ENCODE measurements at places on chromosomes 1 and 21.
A peak's percentile ranks its signal among the peaks of the same experiment; 100 is the strongest.

DNA sequence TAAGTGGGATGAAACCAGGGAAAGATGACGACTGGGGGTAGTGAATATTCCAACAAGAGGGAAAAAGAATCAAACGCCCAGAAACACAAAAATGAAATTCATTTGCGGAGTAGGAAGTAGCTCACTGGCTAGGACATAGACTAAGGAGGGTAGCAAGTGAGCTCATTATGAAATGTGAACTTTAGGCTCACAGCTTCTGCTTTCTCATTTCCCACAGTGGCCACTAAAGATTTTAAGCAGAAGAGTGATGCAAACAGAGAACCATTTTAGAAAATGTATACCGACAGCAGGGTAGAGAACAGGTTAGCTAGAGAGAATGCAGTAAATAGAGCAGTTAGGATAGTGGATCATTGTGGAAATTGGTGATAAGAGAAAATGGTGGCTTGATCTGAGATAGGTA, 3.5 kb downstream of the CD48 start:
- no peak overlapping the region for H3K27ac ChIP-seq
- H3K36me3 ChIP-seq, result peaks cover 33% of the 10 kb centered on the region
- H3K27me3 ChIP-seq, result no peaks in the 10 kb centered on the region
- no peak overlapping the region for H3K4me3 ChIP-seq
- DNase-seq, result no peak

GRCh38 chr1:100565533-100565932, 27.6 kb downstream of the GPR88 start:
- H3K27me3 ChIP-seq, result peaks cover 32% of the 10 kb centered on the region
- H3K36me3 ChIP-seq, result no peaks in the 10 kb centered on the region
- DNase-seq, result no peak
- no peaks in the 10 kb centered on the region for H3K4me1 ChIP-seq
- no peak overlapping the region for H3K27ac ChIP-seq

DNA sequence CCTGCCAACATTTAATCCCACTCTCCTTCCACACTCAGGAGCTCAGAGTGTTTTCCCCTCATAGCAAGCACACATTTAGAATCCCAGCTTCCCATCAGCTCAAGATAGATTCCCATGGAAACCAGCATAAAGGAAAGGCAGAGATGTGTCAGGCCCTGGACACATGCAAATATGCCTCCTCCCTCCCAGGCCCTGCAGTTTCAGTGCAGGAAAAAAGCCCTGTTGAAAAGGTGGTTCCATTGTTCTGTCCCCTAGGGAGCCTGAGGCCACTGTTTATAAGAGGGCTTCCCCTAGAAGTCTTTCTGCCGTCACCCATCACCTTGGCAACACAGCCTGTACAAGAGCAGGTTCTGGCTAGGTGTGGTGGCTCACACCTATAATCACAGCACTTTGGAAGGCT, 3.6 kb downstream of the CACNA1S start:
- no peak overlapping the region for H3K27ac ChIP-seq

- no peaks in the 10 kb centered on the region for H3K36me3 ChIP-seq
- no peak overlapping the region for H3K4me3 ChIP-seq
- DNase-seq, result no peak
- peaks cover 50% of the 10 kb centered on the region for H3K27me3 ChIP-seq
- H3K27ac ChIP-seq, result no peak overlapping the region
Observed at GRCh38 chr1:9438431-9439073, 100.7 kb upstream of the SLC25A33 start.

GRCh38 chr1:66335859-66336640, 197.9 kb upstream of the SGIP1 start:
- peaks cover 67% of the 10 kb centered on the region for H3K36me3 ChIP-seq
- H3K27me3 ChIP-seq, result no peaks in the 10 kb centered on the region
- H3K4me3 ChIP-seq, result peak overlapping the region; percentile 85
- H3K4me1 ChIP-seq, result peaks cover 44% of the 10 kb centered on the region

DNA sequence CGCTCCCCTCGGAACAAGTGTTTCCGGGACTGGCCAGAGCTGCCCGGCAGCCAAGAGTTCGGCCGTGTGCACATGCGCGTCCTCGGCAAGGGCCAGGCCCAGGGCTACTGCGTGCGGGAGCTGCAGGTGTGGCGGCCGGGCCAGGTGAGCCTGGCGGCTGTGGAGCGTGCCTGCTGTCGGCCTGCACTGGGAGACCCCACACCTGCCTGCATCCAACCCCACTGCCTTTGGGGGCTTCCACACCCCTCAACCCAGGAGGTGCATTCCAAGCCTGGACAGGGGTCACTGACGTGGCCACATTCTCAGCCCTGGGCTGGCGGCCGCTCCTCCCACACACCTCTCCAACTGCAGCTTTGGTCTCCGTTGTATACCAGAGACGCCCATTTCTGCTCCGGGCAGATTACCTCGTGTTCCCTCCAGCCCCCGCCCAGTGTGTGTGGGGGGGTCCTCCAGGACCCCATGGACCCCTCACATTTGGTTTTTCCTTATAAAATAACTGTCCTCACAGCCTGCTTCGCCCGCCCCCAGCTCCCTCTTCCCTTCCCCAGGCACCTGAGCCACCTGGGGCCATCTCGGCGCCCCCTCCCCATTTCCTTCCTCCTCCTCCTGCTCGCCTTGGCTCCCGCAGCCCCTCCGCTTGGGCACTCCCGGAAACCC, 6.1 kb downstream of the RNF223 start:
- H3K4me3 ChIP-seq, result peak overlapping the region; percentile 73
- DNase-seq, result no peak
- H3K4me1 ChIP-seq, result peaks cover 22% of the 10 kb centered on the region
- no peaks in the 10 kb centered on the region for H3K36me3 ChIP-seq
- H3K27me3 ChIP-seq, result peaks cover 3% of the 10 kb centered on the region
- peak overlapping the region; percentile 32 for H3K27ac ChIP-seq

GRCh38 chr1:18473195-18473815, 7.4 kb upstream of the KLHDC7A start:
- no peak overlapping the region for H3K4me3 ChIP-seq
- H3K27me3 ChIP-seq, result no peaks in the 10 kb centered on the region
- DNase-seq, result no peak
- no peak overlapping the region for H3K27ac ChIP-seq
- no peaks in the 10 kb centered on the region for H3K36me3 ChIP-seq

DNA sequence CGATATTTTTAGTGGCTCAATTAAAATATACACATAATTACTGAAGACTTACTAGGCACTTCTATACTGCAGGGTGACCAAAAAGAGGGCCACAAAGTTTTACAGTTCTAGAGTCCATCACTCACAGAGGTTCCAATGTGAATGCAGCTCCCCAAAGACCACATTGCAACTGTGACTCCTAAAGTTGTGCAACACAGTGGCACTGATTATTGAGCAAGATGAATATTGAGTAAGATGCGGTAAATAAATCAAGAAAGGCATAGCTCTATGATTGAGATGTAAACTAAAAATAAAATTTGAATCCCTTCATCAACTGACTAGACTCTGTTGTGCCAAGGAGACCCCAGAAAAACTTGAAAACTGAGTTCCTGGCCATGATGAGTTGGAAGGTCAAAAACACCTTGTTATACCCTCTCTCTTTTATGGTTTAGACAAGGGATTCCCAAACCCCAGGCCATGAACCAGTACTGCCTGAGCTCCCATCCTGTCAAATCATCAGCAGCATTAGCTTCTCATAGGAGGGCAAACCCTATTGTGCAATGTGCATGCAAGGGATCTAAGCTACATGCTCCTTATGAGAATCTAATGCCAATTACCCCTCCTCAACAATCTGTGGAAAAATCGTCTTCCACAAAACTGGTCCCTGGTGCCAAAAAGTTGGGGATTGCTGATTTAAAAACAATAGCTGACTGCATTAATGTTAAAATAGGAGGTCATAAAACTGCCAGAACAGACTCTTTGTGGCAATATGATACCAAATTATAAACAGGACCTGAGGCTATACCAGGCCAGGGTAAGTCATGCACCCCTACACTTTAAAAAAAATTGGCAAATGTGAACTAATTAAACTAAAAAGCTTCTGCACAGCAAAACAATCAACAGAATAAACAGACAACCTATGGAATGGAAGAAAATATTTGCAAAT, 94.3 kb downstream of the ADGRL4 start:
- H3K36me3 ChIP-seq, result no peaks in the 10 kb centered on the region
- no peaks in the 10 kb centered on the region for H3K27me3 ChIP-seq
- no peak for DNase-seq
- H3K27ac ChIP-seq, result no peak overlapping the region

- no peaks in the 10 kb centered on the region for H3K36me3 ChIP-seq
- DNase-seq, result no peak
- H3K4me1 ChIP-seq, result no peaks in the 10 kb centered on the region
- H3K27me3 ChIP-seq, result peaks cover 3% of the 10 kb centered on the region
- no peak overlapping the region for H3K4me3 ChIP-seq
Observed at GRCh38 chr1:213380865-213381264, 329.8 kb downstream of the RPS6KC1 start.

- no peak overlapping the region for H3K4me3 ChIP-seq
- H3K27ac ChIP-seq, result no peak overlapping the region
- H3K4me1 ChIP-seq, result no peaks in the 10 kb centered on the region
- DNase-seq, result no peak
Observed at GRCh38 chr21:38310646-38311485, 54.1 kb downstream of the KCNJ15 start.

DNA sequence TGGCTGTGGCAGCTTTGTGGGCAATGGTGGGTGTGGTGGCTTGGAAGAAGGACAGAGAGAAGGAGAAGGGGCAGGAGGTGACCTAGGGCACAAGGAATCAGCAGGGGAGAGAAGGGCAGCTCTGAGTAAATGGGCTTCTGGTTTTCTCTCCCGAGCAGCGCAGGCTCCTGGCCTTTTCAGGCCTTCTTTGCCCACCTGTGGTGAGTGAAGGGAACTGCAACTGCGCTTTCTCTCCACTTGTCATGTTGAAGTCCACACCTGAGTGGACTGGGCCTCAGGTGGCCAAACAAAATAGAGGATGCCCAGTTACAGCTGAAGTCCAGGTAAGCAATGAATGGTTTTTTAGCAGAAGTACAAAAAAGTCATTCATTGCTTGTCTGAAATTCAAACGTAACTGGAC, 29.4 kb upstream of the KCNA10 start:
- peaks cover 29% of the 10 kb centered on the region for H3K27me3 ChIP-seq
- no peak for DNase-seq
- H3K4me1 ChIP-seq, result no peaks in the 10 kb centered on the region
- H3K27ac ChIP-seq, result no peak overlapping the region
- no peak overlapping the region for H3K4me3 ChIP-seq

DNA sequence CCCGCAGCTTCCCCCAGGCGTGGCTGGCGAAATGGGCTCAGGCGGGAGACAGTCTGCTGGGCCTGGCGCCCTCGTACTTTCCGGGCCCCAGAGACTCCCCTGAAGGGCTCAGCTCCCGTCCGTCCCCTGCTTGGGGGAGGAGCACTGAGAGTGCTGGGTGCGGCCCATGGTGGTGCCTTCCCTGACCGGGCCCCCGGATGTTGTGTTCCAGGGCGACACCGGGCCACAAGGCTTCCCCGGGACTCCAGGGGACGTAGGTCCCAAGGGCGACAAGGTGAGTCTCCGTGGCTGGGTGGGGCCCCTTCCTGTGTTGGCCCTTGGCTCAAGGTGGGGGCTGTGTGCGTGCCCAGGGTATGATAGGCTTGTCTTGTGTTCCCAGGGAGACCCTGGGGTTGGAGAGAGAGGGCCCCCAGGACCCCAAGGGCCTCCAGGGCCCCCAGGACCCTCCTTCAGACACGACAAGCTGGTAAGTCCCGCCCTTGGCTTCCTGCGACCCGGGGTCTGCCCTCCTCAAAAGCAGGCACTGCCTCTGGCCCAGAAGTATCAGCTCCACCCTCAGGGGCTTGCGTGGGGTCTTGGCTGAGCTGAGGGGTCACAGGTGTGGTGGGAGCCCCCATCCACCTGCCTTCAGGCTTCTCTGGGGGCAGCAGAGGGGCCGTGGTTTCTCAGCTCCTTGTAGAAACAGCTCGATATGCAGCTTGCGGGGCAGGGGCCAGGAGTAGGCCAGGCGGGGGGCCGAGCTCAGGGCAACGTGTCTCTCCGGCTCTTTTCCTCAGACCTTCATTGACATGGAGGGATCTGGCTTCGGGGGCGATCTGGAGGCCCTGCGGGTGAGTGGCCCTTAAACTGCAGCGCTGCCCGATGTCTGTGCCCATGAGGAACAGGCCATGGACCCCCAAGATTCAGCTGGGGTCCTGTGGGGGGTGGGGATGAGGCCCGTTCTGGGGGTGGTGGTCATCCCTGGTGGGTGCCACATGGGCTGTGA, 62.3 kb downstream of the SLC19A1 start:
- peak; percentile 60 for DNase-seq
- H3K36me3 ChIP-seq, result no peaks in the 10 kb centered on the region
- peak overlapping the region; percentile 75 for H3K4me3 ChIP-seq
- peak overlapping the region; percentile 94 for H3K27ac ChIP-seq
- no peaks in the 10 kb centered on the region for H3K27me3 ChIP-seq

- H3K27ac ChIP-seq, result peak overlapping the region; percentile 31
- H3K4me3 ChIP-seq, result no peak overlapping the region
- DNase-seq, result peak; percentile 41
- no peaks in the 10 kb centered on the region for H3K27me3 ChIP-seq
- peaks cover 2% of the 10 kb centered on the region for H3K36me3 ChIP-seq
- H3K4me1 ChIP-seq, result peaks cover 44% of the 10 kb centered on the region
Observed at GRCh38 chr1:234768569-234769283, 158.7 kb upstream of the IRF2BP2 start.

DNA sequence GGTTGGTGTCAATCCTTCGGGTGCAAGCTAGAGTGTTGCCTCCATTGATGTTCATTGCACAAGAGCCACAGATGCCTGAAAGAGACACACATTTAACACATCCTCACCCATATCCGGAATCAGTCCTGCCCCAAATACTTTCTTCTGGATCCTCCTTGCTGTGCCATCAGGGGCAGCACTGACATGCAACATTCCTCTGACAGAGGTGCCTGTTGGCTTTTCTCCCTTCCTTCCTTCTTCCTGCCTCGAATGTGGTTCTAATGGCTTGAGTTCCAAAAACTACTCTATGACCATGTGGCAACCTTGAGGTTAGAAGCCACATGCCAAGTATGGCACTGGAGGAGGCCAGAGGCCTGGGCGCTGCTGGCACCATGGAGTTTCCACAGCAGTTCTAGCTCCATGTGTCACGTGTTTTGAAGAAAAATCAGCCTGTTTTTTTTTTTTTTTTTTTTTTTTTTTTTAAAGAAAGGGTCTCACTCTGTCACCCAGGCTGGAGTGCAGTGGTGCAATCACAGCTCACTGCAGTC, 17.0 kb upstream of the ATP13A2 start:
- peaks cover 7% of the 10 kb centered on the region for H3K4me1 ChIP-seq
- H3K4me3 ChIP-seq, result no peak overlapping the region
- no peak for DNase-seq
- no peaks in the 10 kb centered on the region for H3K27me3 ChIP-seq

GRCh38 chr1:151024540-151025146, 11.7 kb upstream of the BNIPL start:
- peaks cover 11% of the 10 kb centered on the region for H3K36me3 ChIP-seq
- H3K27me3 ChIP-seq, result no peaks in the 10 kb centered on the region
- H3K27ac ChIP-seq, result peak overlapping the region; percentile 52
- H3K4me1 ChIP-seq, result peaks cover 5% of the 10 kb centered on the region

DNA sequence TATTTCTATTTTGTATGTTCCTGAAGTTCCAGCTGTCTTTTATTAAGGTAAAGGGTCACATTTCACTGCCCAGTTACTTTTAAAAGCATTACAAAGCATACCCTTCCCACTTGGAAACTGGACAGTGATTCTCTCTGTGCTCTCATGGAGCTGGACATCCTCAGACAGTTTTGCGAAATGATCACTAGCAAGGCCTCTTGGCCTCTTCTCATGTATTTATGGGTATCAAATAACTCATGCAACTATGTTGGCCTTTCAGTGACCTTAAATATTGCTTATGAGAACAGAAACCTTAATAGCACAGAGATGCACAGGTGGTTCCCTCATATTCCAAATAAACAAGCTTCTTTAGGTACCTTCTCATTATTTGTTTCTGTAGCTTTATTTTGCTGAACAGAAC, 7.9 kb upstream of the AMPD1 start:
- peaks cover 6% of the 10 kb centered on the region for H3K27me3 ChIP-seq
- peaks cover 17% of the 10 kb centered on the region for H3K36me3 ChIP-seq
- H3K27ac ChIP-seq, result no peak overlapping the region

All from activated CD8-positive, alpha-beta memory T cell treated with anti-CD3 and anti-CD28 coated beads, Interleukin-2, amount 10 ng/mL, durations not matched to agents 7 days and 5 days (primary cell).